ENCODE measurements at places on chromosomes 11 and 22.

GRCh38 chr22:25202290-25202921 lies 2.7 kb downstream of the CRYBB3 start:
- peak; percentile 8 for DNase-seq

DNA sequence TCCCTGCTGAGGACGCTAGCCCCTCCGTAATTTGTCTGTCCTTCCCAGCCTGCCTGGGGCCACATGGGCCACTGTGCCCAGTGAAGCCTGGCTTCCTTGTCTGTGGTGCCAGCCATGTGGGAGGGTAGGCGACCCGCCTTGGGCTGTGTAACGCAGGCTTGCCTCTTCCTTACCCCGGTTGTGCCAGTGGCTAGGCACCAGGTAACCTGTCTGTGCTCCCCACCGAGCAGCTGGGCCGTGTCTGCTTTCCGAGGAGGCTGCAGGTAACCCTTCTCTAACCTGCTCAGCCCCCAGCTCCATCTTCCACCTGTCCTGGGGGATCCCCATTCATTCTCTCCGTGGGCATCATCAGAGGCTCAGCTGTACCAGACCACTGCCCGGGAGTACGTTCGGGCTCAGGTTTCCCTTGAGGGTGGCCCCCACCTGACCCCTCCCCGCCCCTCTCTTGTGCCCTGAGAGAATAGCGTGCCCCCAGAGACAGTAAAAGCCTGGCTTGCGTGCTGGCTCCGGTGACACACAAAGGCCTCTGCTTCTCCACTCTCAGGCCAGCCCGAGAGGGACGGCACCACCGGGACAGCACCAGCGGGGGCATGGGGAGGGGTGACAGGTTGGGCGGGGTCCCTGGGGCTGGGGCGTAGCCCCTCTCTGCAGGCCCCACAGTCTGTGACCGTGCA lies 79.1 kb downstream of the CDKN1C start:
- no peak for DNase-seq

DNA sequence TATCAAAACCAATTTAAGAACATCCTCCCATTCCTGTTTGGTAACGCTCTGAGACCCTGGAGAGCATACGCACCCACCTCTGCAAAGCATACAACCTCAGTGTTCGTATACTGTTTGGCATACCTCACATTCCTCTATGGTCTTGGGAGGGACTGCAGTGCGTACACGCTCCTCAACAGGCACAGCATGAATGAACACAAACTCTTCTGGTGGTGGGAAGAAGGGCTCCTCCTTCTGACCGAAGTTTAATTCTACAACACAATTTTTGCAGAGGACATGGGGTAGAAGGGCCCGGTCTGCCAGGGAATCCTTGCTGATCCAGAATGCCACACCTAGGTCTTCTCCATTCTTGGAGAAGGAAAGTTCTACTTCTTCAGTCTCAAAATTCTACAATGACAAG lies 5.3 kb downstream of the HNRNPUL2 start:
- DNase-seq, result no peak

DNA sequence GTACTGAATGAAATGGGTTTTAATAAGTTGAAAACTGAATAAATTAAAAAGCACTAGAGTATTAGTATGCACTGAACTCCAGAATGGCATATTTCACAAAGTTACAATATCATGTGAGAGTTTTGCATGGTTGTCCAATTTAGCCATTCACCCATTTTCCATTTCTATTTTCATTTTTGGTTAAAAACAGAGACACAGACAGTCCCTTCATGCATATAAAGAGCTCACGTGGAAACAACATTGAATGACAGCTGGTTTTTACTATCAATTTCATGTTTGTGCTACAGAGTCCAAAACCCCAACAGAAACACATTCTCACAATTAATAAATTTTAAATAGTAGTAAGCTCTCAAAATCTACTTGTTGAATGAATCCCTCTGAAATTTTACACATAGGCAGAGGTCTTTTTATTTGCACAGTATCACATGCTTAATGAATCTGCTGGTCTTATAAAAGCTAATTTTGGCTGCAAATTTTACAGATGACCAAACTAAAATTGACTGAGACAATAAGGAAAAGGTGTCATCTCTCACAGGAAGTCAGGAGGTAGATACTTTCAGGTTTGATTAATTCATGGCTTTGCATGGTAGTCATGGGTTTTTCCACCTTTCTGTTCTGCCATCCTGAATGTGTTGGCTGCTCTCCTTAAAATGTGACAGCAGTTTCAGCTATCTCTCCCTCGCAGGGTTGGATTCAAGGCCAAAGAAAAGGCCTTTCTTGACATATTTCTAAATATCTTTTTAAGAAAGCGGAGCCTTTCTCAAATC lies 20.6 kb upstream of the DDI1 start:
- DNase-seq, result no peak

DNA sequence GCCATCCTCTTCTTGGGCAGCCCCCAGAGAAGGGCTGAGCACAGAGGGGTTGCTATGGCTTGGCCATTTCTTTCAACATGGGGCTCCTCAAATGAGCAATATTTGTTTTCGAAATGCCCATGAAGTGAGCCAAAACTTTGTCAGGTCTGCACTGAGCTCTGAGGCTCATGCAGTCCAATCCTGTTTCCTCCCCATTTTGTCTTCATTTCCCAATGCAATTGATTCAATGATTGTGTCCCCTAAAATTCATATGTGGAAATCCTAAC lies 60.6 kb upstream of the CD44 start:
- DNase-seq, result no peak

GRCh38 chr11:108286370-108286769 lies 63.5 kb downstream of the ATM start:
- DNase-seq, result no peak

GRCh38 chr22:41681616-41682015 lies 7.1 kb downstream of the SNU13 start:
- DNase-seq, result no peak

- DNase-seq, result no peak
These were observed 16.4 kb downstream of the PRCP start for GRCh38 chr11:82883853-82884252.

DNA sequence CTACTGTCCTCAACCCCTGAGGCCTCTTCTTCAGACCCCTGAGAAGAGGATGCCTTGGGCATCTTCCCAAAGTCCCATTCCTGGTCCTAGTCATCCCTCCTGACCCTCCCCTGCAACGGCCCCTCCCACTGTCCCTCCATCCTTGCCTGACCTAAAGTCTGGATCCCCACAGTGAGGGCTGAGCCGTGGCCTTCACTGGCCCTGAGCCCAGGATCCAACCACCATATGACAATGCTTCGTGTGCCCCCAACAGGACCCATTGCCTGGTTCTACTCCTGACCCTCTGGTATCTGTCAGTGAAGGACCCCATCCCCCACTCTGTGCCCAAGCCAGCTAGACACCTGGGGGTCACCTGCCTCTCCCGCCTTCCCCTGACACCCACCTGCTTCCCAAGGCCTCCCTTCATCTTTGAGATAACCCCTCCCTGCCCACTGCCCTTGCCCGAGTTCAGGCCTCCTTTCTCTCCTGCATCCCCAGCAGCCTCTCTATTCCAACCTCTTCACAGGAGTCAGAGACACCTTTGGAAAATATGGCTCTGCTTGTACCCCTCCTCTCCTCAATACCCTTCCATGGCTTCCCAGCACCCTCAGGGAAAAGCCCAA lies 48.0 kb downstream of the LRRC32 start:
- DNase-seq, result no peak

DNA sequence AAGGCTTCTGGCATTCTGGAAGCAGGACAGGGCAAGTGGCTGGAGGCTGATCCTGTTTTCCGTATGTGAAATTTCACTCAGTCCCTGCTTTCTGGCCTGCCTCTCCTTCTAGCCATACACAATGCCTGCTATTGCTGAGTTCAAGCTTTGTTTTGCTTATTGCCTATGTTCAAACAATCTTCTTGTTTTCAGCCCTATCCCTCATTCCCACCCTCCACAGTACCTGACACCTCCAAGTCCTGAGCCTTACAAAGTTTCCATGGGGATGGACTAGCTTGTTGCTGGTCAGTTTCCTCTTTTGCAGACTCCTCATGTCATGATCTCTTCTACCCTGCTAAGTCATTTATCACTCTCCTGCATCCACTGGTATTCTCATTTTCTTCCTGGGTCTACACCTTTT lies 38.1 kb downstream of the FAM76B start:
- DNase-seq, result no peak

DNA sequence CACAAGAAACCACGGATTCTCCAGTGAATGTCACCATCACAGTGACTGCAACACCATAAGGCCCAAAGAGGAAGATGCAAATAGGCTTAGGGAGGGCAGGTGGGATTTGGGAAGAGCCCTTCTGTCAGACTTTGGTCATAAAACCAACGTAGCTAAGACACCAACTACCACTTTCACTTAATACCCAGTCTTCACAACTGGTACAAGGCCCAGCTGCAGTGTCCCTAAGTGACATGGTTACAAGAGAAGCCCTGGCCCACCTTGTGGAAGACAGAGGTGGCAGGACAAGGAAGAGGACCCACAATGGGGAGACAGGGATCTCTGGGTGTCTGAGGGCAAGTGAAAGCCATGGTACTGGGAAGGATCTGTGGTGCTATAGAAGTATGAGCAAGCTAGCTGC lies 10.0 kb downstream of the VSIG10L2 start:
- no peak for DNase-seq

DNA sequence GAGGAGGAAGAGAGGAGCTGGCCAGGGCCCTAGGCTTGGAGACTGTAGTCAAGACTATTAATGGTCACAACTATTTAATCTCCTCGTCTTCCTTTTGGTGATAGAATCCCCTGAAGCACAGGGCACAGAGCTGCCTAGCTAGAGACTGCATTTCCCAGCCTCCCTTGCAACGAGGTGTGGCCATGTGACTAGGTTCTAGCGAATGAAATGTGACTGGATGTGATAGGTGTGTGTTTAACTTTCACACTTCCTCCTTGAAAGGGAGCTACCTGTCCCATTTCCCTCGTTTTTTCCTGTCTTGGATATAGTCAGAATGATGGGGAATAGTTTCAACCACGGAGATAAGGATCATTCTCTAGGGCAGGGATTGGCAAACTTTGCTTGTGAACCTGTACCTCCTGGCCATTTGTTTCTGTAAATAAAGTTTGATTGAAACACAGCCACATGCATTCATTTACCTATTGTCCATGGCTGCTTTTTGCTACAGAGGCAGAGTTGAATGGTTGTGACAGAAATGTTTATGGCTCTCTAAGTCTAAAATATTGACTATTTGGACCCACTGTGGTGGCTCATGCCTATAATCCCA lies 313.5 kb downstream of the MIAT start:
- DNase-seq, result no peak

GRCh38 chr11:65844231-65844872 lies 10.6 kb downstream of the SNX32 start:
- no peak for DNase-seq

DNA sequence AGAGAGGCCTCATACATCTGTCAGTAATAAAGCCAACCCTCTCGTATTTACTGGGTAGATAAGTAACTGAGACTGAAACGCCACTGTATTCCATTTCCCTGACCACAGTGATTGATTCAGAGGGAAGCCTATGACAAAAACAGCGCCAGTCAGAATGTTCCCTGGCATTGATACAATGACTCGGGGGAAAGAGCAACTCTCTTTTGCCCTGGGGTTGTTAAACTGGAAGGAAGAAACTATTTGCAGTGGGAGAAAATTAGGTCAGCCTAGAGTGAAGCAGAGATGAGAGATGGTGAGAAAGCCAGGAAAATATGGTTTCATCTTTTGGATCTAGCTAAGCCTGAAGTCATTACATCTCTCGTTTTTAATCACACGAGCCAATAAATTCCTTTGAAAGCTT lies 48.6 kb upstream of the RBFOX2 start:
- no peak for DNase-seq

DNA sequence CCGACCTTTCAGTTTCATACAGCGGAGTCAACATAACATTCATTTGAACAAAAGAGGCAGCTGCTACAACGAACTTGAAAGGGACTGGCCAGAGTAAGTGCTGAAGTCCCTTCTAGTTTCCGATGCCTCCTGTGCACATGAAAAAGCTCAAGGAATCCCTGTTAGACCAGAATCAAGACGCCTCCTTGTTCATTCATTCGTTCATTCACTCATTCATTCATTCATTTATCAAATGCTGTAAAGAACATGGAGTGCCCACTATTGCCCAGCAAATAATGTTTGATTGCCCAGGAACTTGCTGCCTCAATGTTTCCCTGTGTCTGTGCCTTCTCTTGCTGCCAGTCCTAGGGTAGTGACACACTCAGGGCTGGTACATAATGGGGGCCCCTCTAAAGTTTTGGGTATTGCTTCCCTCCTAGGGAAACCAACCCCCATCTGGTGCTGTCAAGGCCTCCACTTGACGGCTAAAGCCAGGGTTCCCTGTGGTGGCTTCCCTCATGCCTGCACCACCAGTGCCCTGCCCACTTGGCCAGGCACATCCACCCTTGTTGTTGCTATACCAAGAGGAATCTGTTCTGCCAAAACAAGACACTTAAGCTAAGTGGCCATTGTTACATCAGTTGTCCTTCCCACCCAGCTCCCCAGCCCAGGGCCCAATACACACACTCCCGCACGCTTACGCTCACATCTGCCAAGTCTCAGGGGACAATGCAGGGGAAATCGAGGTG lies 3.8 kb downstream of the TMPRSS13 start:
- DNase-seq, result no peak

- no peak for DNase-seq
These were observed 11.9 kb downstream of the SYT13 start for GRCh38 chr11:45274206-45274605.

DNA sequence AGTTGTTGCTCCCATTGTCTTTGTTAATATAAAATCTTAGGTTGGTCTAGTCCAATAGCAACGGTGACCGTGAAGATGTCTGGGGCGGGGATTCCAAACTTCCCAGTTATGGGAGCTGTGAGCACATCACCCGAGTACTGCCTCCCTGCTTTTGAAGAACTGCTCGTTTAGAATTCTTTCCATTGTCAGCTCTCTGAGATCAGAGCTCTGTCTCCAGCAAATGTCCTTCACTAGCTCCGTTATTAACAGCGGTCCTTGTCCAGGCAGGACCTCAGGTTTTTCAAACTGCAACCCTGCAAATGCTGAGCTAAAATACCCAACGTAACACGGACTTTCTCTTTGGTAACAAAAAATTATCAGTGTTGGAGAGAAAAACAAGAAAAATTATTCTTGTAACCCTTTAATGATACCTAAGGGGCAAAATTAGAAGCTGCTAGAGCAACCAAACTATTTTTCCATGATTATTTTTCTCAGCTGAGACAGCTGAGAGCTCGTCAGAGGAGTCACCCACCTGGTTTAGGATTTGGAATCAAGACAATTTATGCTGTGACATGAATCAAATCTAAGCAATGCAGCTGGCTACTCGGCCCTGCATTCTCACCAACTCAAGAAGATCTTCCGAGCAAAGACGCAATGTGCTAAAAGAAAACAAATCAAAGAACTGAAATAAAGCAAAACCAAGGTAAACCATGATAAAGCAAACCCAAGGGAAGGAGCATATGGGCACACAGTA lies 15.1 kb upstream of the EFCAB6 start:
- DNase-seq, result no peak

DNA sequence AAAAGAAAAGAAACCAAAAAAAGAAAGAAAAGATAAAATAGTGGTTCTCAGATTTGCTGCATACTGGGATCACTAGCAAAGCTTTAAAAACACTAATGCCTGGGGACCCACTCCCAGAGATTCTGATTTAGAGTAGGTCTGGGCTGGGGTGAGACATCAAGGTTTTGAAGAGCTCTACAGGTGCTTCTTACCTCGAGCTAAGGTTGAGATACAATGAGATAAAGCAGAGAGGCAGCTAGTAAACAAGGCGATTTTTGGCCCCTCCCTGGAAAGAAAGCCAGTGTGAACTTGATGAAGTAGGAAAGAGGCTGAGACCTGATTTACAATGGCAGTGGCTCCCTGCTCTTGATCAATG lies 327.6 kb upstream of the CCDC90B start:
- no peak for DNase-seq
